ENCODE measurements at places on chromosomes 6 and 20.

DNA sequence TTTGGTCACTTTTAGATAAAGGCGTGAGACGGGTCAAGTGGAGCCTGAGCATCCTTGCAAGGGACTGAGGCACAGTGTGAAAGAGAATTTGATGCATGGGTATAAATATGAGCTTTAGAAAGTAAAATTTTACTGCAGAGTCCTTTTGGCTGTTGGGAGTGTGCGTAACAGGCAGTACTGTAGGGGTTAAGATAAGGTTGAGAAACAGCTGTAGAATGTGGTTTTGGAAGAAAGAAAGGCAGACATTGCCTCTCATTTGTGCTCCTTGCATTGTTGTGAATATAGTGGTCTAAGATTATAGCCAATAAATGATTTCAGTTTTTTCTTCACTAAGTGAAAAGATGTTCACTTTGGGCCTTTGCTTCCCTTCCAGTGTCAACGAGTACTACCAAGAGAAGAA, 73.0 kb downstream of the RREB1 start:
- DNase-seq: no peak

GRCh38 chr20:49582413-49583334, 14.7 kb upstream of the PTGIS start:
- no peak for DNase-seq

DNA sequence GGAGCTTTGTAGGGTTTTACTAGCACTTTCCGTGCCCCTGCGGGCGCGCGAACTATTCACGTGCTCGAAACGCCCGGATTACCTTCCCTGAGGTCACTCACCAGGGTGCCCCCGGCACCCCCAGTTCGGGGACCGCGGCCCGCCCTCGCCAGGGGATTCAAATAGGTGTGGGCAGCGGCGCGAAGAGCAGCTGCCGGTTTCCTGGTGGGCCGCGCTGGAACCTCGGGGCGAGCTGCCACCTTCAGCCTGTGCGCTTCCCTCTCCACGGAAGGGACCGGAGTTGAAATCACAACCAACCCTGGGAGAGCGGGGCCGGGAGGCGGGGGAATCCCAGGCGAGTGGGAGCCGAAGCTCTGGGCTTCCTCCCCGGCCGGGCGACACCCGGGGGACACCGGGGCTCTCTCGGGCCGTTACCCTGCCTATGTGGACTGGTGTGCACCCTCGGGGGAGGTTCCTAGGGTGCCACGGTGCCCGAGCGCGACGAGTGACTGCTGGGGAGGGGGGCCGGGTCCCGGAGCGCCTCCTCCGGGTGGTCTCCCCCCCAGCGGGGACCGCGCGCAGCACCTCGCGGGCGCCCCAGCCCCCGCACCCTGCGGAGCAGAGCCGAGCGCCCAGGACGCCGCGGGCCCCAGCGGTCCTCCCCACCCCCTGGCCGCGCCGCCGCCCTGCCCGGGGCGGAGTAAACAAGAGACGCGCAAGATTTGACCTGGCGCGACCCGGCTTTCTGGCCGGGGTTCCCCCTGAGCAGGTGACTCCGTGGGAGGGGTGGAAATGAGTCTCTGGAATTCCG, 2.1 kb upstream of the HIVEP2 start:
- peak; percentile 73 for DNase-seq

GRCh38 chr6:47034421-47034820, 7.7 kb downstream of the ADGRF1 start:
- no peak for DNase-seq

DNA sequence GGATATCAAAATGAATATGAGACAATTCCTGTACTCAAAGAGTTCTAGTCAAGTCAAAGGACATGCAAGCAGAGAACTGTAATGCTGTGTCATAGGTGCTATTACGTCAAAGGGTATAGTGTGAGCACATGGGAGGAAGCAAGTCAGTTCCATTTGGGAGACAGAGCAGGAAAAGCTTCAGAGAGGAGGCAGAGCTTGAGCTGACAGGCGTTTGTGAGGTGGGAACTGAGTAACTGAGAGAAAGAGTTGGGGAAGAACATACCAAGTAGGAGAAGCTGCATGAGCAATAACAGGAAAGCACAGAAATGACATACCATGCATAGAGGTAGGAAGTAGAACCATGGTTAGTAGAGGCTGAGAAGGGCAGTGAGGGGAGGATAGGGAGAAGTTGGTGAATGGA, 15.2 kb upstream of the SSR1 start:
- DNase-seq: no peak

DNA sequence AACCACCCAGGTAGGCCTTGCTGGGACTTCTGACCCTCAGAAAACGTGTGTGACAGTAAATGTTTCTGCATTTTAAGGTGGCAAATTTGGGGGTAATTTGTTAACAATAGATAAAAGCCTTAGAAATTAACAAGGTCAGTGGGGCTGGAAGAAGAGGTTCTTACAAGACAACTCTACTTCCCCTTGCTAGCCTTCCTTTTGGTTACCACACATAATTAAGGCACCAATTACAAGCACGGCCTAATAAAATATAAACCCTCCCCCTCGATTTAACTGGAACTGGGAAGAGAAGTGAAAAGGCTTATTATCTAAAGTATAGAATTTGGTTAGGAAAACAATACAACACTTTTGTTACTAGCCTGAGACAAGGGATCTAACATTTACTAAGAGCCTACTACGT, 38.8 kb downstream of the ELOVL5 start:
- DNase-seq: no peak

GRCh38 chr20:34582911-34583310, 24.4 kb downstream of the MAP1LC3A start:
- no peak for DNase-seq

DNA sequence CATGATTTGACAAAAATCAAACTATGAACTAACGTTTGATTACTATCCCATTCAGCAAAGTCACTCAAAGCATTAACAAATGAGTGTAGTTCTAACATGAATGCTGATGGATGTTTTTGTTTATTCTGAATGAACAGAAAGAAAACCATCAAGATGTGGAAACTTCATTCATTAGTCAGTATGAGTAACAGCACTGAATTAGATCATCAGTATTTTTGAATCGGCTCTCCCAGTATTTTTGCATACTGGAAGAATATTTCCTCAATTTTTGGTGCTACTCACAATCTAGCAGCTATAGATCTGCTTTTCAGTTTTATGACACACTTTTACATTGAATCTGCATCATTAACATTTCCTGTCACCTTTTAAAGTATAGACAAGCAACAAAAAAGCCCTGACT, 63.8 kb upstream of the CD83 start:
- DNase-seq: no peak

DNA sequence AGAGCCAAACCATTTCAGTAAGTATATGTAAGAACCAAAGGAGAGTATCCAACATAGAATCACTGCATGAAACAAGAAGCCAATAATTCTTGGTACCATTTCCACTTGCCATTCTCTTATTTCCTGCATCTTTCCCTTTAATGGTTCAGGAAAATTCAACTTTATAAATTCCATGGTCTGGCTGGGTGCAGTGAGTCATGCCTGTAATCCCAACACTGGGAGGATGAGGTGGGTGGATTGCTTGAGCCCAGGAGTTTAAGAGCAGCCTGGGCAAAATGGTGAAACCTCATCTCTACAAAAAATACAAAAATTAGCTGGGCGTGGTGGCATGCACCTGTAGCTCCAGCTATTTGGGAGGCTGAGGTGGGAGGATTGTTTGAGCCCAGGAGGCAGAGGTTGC, 21.2 kb downstream of the NHLRC1 start:
- no peak for DNase-seq

DNA sequence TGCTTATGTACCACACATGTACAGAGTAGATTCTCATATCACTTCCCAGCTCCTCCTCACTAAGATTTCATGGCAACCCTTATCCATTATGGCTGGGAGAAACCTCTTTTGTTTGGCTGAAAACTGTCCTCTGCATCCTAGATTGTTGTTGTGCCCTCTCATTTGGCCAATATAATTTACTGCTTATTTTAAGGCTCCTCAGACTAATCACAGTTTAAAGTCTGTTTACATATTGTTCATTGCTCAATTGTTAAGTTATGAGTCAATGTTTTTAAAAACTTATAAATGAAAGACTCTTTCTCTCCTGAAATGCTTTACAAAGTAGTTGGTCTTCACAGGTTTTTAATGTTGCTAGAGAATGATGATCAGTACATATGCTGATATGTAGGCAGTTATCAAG, 57.3 kb downstream of the FAM83B start:
- no peak for DNase-seq

DNA sequence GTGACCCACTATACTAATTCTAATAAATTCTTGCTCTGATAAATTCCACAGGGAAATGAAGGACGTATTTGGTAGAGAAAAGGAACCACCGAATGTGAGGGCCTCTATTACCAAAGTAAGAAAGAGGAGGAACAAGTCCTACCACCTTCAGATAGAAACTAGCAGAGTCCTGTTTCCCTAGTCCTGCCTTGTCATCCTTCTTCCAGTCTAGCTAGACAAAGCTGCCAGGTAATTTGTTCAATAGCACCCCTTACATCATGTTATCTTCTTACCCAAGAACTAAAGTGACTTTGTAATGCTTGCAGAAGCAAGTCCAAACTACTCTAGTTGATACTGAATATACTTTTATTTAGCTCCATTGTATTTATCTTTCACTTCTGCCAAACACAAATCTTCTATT, 29.3 kb upstream of the FAM83B start:
- DNase-seq: no peak

- DNase-seq: no peak
Measured at GRCh38 chr20:10800288-10800687, 126.5 kb upstream of the JAG1 start.

GRCh38 chr6:36927691-36928546, 26.6 kb upstream of the PI16 start:
- DNase-seq: no peak

DNA sequence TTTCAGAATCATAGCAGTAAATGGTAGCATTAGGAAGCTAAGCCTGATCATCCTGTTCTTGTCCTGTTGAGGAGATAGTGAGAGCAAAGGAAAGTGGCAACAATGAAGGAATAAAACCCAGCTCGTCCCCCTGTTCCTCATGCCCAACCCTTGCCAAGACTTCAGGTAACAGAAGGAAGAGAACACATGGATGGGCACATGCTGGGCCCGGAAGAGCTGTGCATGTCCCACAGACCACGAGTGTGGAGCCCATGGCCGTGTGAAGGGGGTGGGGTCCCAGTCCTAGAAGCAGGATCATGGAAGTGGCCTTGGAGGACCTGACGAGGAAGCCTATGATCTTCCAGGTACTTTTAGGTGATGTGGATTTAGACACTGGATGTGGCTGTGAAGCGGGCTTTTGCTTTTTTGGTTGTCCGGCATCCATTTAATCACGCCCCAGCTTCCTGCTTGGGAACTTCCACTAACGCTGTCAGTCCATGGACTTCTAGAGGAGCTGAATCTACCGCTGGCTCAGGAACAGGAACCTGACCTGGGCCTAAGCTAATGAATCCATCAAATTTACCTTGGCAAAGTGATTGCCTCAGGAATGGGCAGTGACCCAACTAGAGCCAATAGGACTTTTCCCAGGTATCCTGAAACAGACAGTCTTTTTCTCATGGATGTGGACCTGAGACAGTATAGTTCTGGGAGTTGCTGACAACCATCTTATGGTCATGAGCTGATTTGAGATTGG, 79.3 kb upstream of the ARMC2 start:
- DNase-seq: no peak

- DNase-seq: no peak
Measured at GRCh38 chr6:1468126-1468525, 78.8 kb downstream of the FOXF2 start.

DNA sequence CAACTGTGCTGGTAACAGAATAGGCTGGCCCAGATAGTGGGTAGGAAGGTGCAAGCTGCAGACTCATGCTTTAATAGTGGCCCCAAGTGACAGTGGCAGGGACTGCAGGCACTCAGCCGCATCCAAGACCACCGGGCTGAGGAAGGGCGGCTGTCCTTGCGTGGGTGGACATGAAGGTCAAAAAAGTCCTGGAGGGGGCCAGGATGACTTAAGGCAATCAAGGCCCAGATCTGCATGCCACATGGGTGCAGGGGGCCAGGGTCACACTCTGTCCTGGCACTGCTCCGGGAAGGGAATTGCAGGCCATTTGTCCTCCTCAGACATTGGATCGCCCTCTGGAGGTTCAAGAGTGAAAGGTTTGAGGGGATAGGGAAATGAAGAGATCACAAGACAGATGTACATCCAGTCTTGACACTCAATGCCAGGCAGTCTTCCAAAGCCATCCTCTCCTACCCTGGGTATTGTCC, 10.4 kb upstream of the VNN2 start:
- DNase-seq: no peak

GRCh38 chr6:152221806-152222628, 414.5 kb downstream of the ESR1 start:
- no peak for DNase-seq

- DNase-seq: no peak
Measured at GRCh38 chr6:47669684-47670513, 28.5 kb upstream of the ADGRF4 start.

DNA sequence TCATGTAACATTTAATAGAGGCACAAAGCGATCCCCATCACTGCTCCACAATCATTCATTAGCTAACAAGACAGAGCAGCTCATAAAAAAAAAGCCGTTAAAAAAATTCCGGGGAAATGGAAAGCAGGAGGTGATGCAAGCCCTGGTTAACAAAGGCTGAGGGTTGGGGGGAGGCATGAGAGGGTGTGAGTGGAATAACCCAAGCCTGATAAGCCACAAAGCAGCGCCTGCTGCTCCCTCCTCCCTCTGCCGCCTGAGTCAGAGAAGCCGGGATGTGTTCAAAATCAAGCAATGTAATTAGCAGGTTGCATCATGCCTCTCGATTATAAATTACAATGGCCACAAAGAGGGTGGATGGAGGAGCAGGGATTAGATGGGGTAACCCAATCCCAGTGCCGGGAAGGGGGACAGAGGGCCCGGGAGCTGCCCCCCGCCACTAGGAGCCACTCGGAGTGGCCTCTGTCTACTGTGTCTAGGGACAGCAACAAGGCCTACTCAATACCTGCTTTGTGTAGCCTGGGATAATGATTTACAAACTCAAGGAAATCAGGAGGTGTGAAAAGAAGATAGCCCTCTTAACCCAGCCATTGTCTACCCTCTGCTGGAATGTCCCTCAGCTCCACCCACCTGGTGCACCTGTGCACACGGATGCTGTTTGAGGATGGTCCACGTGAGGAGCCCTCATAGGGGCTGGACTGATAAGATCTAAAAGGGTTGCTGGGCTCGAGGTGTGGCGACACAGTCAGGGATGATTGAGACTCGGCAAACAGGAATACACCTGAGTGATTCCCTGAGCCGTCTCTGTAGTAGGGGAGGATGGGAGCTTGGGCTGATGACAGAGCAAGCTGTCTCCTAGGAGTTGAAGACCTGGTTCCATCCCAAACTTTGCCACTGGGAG, 156.9 kb downstream of the VEGFA start:
- DNase-seq: peak; percentile 78

DNA sequence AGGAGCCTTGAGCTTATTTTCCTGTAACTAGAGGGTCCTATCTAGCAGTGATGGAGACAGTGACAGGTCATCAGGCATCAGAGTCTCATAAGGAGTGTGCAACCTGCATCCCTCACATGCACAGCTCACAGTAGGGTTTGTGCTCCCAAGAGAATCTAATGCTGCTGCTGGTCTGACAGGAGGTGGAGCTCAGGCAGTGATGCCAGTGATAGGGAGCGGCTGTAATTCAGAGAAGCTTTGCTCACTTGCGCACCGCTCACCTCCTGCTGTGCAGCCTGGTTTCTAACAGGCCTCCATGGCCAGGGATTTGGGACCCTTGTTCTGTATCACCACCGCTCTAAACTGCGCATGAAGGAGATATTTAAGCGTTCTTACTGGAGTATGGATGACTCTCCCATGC, 5.3 kb downstream of the KIF25 start:
- no peak for DNase-seq

Measured in uterus (tissue), 4 donors.